ENCODE measurements at places on chromosomes 2 and 18.

- DNase-seq = no peak
Measured at GRCh38 chr2:136439064-136439676, 321.2 kb upstream of the CXCR4 start.

DNA sequence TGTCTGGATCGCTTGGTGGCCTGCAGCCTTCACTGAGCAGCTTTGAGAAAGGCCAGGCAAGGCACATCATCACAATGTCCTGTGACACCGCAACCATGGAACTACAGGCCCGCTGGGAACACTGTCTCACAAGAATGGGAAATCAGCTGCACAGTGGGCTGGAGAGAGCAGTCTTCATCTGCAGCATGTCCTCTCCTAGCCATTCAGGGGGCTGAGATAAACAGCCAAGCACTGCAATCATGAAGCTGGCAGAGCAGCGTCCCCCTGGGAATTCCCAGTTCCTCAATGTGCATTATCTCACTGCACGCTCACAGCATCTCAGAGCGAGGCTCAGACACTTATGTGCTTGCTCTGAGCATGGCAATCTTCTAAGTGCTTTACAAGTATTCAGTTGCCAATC is 1.9 kb downstream of the CMPK2 start:
- peak; percentile 72 for DNase-seq

GRCh38 chr2:68245672-68246071 is 6.7 kb downstream of the PPP3R1 start:
- DNase-seq = no peak

- peak; percentile 30 for DNase-seq
Measured at GRCh38 chr18:41767960-41768359, 187.1 kb upstream of the PIK3C3 start.

DNA sequence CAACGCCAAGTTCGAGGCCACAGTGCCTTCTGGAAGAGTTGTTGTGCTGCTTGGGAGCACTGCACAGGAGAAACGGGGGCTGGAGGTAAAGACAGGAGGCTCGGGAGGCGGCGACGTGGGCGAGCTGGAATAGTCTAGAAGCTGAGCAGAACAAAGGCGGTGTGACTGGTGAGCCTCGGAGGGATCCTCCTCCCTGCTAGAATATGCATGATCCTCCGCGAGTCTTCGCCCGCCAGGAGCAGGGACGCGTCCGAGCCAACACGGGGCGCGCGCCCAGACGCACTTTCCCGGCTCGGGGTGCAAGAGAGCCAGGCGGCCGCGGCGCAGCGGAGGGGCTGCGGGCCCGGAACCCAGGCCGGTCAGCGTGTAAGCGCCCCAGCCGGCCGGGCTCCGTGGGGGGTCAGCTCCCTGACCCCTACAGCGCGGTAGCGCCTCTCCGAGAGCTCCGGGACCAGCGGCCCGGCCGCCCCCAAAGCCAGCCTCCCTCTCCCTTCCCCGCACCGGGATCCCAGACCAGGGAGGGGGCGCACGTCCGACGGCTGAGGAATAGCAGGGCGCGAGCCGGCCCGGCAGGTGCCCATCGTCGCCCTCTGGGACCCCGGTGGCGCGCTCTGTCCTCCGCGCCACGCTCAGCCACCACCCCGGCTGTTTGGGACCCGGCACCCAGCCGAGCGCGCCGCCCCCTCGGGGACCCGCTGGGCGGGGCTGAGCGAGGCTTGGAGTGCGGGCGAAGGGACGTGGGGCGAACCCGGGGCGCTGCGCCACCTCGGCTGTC is 62.5 kb downstream of the GNAL start:
- DNase-seq = no peak

- DNase-seq = no peak
Measured at GRCh38 chr2:45559436-45559835, 51.6 kb downstream of the SRBD1 start.

GRCh38 chr2:32849456-32850194 is 97.1 kb upstream of the LTBP1 start:
- no peak for DNase-seq

DNA sequence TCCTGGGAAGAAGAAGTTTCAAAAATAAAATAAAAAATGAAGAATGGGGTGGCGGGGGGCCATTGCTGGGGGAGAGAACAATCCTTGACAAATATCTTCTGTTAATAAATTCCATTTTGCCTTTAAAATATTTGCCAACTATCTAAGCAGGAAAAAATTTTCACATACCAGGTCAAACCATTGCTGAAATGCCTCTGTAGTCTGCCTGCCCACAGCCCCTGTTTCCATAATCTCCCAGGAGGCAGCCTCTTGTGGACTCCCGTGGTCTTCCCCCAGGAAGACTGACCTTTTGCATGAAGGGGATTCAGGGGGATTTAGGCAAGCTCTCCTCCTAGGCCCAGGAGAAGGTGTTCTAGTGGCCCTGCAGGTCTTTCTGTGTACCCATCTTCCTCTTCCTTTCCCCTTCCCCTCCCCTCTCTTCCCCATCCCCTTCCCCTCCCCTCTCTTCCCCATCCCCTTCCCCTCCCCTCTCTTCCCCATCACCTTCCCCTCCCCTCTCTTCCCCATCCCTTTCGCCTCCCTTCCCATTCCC is 61.0 kb downstream of the RPL37A start:
- no peak for DNase-seq

GRCh38 chr2:29070526-29070925 is 3.8 kb downstream of the PCARE start:
- DNase-seq = no peak

- DNase-seq = no peak
Measured at GRCh38 chr2:234917211-234917975, 34.4 kb upstream of the SH3BP4 start.

- DNase-seq = no peak
Measured at GRCh38 chr2:199195927-199196502, 261.7 kb downstream of the SATB2 start.

GRCh38 chr2:29921560-29921915 is at the start of gene ALK:
Gene ALK (minus strand): TSS chr2:29921586. CDS start chr2:29920659, 927 bp downstream.
- peak; percentile 97 for DNase-seq

DNA sequence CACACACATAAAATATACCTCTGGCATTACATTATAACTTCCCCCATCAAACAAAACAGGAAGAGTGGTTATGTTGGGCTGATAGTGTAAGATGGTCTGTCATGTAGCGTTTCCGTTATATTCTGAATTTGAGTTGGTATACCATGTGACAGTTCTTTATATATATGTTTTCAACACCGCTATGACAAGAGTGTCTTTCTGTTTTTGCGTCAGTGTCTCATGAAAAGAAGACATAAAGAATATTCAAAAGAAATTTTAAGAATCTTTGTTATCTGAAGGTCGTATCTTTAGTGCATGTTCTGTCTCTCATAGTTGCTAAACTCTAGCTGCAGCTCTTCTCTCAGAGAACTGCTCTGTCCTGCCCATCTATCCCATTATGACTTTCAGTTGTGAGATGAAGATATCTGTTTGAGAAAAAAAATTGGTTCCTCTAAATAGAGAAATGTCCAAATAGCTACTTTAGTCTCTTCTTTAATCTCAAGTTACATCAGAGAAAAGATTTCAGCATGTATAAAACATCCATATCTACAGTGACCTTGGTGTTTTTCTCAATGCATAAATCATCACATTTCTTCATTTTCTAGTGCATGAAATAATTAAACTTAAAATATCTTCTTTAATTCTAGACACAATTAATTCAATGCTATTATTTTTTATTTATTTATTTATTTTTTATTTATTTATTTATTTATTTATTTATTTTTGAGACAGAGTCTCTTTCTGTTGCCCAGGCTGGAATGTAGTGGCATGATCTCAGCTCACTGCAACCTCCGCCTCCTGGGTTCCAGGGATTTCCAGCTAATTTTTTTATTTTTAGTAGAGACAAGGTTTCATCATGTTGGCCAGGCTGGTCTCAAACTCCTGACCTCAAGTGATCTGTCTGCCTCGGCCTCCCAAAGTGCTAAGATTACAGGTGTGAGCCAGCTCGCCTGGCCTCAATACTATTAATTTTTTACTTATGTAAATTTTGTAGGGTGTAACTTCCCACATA is 24.3 kb upstream of the PSME4 start:
- DNase-seq = peak; percentile 88

All from hematopoietic multipotent progenitor cell treated with erythropoietin and hydrocortisone succinate and interleukin-3 and kit ligand, for 4 days (in vitro differentiated cells).